ENCODE measurements at places on chromosomes 4 and X.

DNA sequence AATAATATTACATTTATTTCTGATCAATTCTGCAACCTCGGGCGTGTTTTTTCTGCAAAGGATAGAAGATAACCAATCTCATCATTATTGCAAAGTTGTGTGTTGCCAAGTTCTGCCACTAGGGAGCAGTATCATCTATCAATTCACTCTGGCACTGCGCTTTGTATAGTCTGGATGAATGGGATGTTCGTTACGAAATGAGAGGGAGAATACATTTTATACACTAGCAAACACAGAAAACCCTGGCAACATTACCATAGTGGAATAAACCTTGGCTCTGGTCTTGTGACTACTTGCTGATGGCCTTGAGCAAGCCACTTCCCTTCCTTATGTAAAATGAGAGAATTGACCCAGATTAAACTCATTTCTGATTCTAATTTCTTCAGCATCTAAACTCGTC, 97.5 kb upstream of the ZNF518B start:
- DNase-seq: no peak

- no peak for DNase-seq
These were observed at the start of gene GSX2 for GRCh38 chr4:54099748-54100574. GSX2 (plus strand) TSS chr4:54100163; CDS start chr4:54100345, 182 bp downstream.

DNA sequence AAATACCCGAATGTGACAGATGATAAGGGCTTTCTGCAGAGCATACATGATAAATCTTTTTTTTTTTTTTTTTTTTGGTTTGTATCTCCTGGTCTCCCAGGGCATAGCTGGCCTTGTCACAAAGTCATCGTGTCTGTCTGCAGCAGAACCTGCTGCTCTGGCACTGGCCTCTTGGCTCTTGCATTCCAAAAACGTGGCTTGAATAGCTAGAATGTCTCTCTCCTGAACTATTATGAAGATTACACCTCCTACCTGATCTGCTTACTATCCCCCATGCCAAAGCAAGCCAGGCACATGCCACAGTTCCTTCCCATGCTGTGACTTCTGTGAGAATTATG, 50.4 kb upstream of the SCRG1 start:
- no peak for DNase-seq

- DNase-seq: no peak
These were observed 833.1 kb downstream of the C4orf33 start for GRCh38 chr4:129929052-129929451.

- DNase-seq: no peak
These were observed 35.3 kb upstream of the ACSL1 start for GRCh38 chr4:184861047-184861446.

DNA sequence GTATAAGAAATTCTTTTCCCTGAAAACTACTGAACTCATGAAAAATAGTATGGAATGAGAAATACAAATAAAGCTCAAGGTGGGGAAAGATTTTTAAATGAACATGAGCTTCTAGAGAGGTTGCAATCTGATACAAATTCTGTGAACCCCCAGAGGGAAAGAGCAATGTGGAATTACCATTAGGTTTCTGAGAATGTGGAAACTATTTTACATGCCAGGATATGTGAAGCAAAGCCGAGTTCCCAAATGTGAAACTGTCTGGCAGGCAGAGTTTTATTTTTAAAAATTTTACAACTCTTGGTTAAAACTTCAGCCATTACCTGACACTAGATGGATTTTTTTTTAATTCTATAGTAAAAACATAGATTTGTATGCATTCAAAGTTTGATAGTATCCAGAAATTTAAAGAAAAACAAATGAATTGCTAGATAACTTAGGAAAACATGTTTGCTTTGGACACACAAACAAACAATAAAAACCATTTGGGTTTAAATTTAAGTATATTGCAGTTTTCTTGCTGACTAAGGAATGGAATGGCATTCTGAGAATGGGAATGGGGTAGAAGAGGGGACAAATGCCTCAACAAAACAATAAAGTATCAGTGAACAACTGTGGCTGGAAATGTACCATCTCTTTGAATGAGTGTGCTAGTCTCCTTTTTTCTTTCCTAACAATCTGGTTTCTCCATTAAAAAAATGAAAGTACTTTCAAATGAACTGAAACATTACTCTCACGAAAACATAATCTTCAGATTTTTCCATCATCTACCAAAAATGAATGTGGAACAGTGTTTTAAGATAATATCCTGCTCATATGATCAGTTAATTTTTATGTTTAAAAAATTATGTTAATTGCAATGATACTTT, 99.6 kb downstream of the PCDH18 start:
- no peak for DNase-seq
